Stimulated activated CD8-positive, alpha-beta memory T cell treated with anti-CD3 and anti-CD28 coated beads, Interleukin-7, amount 100 ng/mL, for 4 hours (primary cell): ENCODE measurements at places on chromosomes 2 and 18.
A peak's percentile ranks its signal among the peaks of the same experiment; 100 is the strongest.

DNA sequence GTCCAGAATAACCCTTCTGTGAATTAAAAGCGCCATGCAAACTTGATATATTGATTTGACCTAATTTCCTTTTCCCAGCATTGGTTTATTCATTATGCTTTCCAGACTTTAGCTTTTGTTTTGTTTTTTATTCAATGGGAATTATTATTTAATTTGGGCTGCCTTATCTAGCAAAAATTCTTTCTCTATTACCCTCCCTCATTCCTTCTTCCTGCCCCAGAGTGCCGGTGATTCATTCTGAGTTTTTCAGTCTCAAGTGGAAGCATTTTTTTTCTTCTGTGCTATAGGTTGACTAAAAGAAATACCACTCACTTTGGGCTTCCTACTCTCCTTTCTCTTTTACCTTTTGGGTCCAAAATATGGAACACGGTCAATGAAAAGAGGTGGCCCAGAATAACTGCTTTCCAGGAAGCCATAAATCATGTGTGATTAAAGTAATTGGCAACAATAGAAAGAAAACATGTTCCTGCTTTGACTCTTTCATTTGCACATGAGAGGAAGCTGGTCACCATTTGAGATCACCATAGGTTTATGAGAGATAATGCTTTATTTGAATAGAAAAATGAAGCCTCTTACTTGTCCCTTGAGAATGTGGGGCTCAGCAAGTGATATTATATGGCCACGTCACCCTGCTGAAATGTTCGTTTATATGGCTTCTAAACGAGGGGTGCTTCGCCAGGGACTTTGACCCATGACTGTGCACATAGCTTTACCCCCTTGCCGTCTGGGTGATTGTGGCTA lies 422.8 kb upstream of the ZEB2 start:
- DNase-seq: no peak

GRCh38 chr18:2112435-2113045 lies 458.8 kb downstream of the METTL4 start:
- no peak for DNase-seq

- no peak for DNase-seq
Measured at GRCh38 chr2:176424746-176425145, 155.5 kb downstream of the MTX2 start.

- DNase-seq: no peak
Measured at GRCh38 chr2:158184001-158184400, 82.3 kb downstream of the UPP2 start.

- no peak for DNase-seq
Measured at GRCh38 chr2:109046925-109047508, 58.0 kb upstream of the EDAR start.

GRCh38 chr2:66242099-66242789 lies 192.7 kb upstream of the MEIS1 start:
- DNase-seq: no peak

- DNase-seq: no peak
Measured at GRCh38 chr18:51647346-51647745, 449.9 kb upstream of the MEX3C start.

DNA sequence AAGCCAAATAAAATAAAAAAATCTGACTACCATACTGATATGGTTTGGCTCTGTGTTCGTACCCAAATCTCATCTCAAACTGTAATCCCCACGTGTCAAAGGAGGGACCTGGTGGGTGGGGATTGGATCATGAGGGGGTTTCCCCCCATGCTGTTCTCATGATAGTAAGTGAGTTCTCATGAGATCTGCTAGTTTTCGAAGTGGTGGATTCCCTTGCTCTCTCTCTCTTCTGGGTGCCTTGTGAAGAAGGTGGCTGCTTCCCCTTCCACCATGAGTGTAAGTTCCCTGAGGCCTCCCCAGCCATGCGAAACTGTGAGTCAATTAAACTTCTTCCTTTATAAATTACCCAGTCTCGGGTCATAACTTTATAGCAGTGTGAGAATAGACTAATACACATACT lies 123.8 kb upstream of the WDSUB1 start:
- DNase-seq: no peak

GRCh38 chr18:48197819-48198218 lies 211.4 kb downstream of the ZBTB7C start:
- DNase-seq: no peak

- no peak for DNase-seq
Measured at GRCh38 chr2:214215107-214215506, 195.7 kb upstream of the VWC2L start.

DNA sequence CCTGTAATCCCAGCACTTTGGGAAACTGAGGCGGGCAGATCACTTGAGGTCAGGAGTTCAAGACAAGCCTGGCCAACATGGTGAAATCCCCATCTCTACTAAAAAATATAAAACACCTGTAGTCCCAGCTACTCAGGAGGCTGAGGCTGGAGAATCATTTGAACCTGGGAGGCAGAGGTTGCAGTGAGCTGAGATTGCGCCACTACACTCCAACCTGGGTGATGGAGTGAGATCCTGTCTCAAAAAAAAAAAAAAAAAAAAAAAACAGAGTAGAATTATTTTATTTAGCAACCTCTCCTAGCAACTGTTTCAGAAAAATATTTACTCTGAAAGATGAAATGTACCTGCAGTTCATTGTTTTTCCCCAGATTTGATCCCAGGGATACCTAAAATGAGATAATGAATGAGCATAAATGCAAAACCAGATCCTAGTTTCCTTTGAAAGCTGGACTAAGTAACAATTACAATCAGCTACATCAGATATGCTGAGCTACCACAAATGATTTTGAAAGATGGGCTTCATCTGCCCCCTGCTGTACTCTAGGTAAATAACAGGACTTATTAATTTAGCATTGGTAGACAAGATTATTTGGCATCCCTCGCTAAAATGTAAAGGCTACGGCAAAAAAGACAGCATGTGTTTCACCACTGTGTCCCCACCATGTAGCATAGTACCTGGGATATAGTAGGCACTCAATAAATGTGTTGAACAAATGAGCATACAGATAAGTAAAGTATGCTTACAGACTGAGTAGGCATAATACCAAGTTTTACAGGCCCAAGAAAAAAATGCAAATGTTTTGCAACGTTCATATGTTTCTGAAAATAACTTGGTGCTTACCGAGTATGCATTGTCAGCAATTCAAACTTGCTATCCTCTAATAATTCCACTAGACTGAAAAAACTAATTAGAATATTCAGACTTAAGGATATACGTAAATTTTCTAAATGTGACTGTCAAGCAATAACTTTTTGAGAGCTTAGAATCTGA lies 102.5 kb downstream of the ATL2 start:
- no peak for DNase-seq

- no peak for DNase-seq
Measured at GRCh38 chr2:206611736-206612135, 30.6 kb upstream of the FAM237A start.

GRCh38 chr2:160405077-160405867 lies 88.3 kb downstream of the RBMS1 start:
- DNase-seq: no peak

- DNase-seq: no peak
Measured at GRCh38 chr2:70901227-70902066, 34.3 kb upstream of the ATP6V1B1 start.

- peak; percentile 10 for DNase-seq
Measured at GRCh38 chr2:168336786-168337388, 89.5 kb upstream of the STK39 start.

DNA sequence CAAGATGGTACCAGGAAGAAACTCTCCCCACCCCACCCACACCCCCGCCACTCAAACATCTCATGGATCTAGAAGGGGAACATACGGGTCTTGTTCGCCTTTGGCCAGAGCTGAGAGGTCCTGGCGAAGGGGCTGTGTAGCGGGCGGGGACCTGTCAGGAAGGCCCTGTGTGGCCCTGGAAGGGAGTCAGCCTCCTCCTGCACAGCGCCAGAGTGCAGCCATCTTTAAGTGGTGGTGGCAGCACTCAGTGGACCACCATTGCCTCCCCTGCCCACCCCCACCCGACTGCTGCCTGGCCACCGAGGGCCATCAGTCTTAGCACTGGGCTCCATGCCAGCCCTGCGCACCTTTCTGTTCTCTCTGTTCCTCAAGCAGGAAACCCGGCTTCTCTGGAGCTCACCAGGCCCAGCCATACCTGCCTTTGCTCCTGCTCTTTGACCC lies 11.6 kb upstream of the FAHD2A start:
- no peak for DNase-seq

DNA sequence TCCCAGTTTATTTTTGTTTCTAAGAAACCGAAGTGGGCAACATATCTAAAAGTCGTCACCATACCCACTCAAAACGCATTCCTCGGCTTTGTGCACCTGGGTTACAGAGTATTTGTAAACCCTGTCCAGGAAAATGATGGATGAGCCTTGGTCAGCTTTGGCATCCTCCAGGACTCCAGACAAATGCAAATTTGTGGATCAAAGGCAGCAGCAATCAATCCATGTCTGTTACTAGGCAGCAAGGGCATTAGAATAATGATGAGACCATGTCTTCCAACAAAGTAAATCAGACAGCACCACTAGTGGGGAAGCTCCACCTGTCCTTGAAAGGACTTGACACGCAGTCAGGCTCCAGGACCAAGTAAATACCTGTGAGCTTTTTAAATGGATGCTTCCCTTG lies 672.6 kb upstream of the GYPC start:
- DNase-seq: no peak

DNA sequence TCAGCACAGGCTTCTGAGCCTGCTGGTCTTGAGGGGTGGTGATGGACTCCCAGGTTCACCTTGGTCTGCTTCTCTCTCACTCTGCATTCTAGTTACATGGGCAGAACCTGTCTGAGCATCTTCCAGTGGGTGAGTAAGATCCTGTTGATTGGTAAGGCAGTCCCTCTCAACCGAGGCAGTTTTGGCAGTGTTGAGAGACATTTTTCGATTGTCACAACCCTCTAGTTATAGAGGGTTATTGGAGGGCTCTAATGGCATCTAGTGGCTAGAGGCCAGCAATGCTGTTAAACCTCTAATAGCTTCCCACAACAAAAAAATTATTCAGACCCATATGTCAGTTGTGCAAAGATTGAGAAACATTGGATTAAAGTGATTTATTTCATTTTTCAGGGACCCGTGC lies 9.3 kb upstream of the MGAT5 start:
- DNase-seq: no peak

DNA sequence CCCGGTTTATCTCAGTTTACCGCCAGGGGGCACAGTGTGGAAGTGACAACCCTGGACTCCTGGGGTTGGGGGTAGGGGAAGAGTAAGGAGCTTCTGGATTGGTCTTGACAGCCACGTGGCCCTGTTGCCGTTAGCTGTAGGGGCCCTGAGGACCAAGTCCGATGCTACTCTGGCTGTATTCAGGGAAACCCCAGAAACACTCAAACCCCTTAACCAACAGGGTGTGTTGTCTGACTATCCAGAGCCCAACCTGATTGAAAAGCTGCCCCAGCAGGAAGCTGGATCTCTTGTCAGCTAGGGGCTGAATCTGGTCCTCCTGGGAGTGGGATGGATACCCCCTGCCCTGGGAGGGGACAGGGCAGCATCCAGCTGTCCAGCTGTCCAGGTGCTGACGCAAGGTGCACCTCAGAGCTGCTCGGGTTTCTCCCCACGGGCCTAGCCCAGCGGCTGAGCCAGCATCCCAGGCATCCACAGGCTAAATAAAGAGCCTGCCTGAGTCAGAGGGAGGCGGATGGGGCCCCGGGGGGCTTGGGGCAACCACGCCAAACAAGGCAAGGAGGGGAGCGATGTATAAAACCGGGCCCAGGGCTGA lies 3.1 kb upstream of the GMPPA start:
- DNase-seq: peak; percentile 16

- DNase-seq: no peak
Measured at GRCh38 chr18:3720818-3721545, 271.0 kb downstream of the TGIF1 start.

- no peak for DNase-seq
Measured at GRCh38 chr2:36812196-36812595, 115.7 kb downstream of the VIT start.

GRCh38 chr2:164473021-164473420 lies 148.3 kb downstream of the GRB14 start:
- no peak for DNase-seq

GRCh38 chr2:207876842-207877535 lies 107.3 kb upstream of the FZD5 start:
- DNase-seq: no peak

DNA sequence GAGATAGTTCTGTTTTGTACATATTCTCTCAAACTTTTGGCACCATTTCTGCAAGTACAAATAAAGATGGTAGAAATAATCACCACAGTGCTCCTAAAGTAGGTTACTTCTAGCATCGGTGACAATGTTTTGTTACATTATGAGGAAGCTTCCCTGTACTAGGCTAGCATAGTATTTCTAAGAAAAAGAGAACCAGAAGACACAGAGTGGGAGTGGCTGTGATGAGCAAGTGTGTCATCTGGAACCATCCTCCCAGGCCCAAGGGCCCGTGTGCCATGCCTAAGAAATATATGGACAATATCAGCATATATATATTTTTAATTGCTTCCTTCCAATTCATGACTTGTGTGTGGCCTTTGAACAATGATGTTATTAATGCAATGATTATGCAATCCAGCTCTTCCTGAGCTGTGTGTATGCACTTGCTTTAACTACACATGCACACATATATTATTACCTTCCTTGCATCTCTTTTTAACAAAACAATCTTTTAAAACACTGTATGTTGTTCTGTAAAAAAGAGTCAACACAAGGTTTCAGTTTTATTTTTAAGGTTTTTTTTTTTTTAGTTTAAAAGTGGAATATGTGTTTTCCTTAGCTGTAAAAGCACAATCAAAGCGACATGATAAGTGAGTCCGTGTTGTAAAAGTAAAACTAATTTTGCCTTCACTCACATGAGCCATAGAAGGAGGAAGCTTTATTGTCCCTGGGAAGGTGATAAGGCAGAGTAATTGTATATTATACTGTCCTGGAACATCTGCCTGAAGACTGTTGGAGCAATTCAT lies 303.9 kb downstream of the ZNF407 start:
- DNase-seq: no peak

DNA sequence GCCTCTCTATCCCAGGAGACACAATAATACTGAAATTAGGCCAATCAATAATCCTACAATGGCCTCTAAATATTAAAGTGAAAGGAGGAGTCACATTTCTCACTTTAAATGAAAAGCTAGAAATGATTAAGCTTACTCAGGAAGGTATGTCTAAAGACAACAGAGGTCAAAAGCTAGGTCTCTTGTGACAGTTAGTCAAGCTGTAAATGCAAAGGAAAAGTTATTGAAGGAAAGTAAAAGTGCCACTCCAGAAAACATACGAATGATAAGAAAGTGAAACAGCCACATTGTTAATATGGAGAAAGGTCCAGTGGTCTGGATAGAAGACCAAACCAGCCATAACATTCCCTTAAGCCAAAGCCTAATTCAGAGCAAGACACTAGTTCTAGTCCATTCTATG lies 9.5 kb downstream of the SESTD1 start:
- DNase-seq: no peak

GRCh38 chr2:211216221-211216620 lies 659.8 kb downstream of the CPS1 start:
- no peak for DNase-seq

- no peak for DNase-seq
Measured at GRCh38 chr18:6878556-6879297, 149.2 kb downstream of the ARHGAP28 start.

DNA sequence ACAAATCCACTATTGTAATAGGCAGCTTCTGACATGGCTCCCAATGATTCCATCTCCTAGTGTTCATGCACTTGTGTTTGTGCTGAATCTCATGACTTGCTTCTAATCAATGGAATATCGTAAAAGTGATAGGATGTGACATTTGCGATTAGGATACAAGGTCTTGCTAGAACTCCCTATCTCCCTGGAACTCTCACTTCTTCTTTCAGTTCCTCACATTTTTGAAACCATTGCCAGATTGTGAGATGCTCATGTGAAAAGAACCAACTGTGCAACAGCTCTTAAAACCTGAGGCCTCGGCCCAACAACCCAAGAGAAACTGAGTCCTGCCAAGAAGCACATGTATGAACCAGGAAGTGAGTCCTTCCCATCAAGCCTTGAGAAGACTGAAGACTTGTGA lies 226.9 kb upstream of the DTNA start:
- DNase-seq: no peak
